ENCODE measurements at places on chromosomes 7 and 10.

- DNase-seq: no peak
Measured at GRCh38 chr7:106225856-106226255, 58.9 kb downstream of the NAMPT start.

DNA sequence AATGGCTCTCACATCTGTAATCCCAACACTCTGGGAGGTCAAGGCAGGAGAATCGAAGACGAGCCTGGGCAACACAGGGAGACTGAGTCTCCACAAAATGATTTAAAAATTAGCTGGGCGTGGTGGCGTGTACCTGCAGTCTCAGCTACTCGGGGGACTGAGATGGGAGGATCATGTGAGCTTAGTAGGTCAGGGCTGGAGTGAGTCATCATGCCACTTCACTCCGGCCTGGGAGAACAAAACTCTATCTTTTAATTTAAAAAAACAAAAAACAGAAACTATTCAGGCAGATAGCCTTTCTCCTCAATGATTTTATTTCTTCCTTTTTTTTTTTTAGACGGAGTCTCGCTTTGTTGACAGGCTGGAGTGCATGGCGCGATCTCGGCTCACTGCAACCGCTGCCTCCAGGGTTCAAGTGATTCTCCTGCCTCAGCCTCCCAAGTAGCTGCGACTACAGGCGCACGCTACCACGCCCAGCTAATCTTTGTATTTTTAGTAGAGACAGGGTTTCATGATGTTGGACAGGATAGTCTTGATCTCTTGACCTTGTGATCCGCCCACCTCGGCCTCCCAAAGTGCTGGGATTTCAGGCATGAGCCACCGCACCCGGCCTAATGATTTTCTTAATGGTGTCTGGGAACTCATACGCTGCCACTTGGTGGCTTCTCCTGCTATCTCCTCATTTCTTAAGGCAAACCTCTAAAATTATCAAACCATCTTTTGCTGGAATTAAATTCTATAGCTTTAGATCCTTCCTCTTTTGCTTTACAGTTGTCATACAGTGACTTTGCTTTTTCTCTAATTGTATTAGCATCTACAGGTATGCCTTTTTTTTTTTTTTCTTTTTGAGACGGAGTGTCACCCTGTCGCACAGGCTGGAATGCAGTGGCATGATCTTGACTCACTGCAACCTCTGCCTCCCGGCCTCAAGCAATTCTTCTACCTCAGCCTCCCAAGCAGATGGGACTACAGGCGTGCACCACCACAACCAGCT is 22.9 kb downstream of the SRPK2 start:
- DNase-seq: no peak

DNA sequence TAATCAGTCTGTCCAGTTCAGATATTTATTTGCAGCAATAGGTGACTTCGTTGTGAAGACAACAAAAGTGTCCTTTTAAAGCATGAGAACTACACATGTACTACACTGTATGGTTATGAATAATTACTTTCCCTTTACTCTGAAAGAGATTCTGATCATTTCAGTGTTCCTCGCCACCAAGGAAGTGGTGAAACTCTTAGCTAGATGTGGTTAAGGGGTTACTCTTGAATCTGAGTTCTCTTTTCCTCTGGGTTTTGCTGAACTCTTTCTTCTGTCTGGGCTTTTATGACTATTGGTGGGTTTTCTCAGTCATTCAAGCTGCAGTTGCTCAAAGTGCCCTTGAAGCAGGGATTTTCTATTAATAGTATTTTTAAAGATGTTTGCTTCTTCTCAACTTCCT is 127.9 kb upstream of the SEM1 start:
- no peak for DNase-seq

- DNase-seq: no peak
Measured at GRCh38 chr10:122417667-122418066, 36.8 kb upstream of the ARMS2 start.

DNA sequence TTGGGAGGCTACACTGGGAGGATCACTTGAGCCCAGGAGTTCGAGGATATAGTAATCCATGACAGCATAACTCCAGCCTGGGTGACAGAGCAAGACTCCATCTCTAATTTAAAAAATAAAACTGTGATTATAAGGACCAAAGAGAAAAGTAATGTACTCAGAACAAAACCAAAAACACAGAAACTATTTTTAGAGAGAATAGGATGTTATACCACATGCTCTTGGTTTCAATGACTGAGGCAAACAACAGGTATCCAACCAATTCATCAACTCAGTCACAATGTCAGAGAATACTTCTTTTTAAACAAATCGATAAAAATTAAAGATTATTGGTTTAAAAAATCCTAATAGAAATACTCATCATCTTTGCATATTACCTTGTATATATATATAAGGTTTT is 186.7 kb downstream of the TPK1 start:
- no peak for DNase-seq

DNA sequence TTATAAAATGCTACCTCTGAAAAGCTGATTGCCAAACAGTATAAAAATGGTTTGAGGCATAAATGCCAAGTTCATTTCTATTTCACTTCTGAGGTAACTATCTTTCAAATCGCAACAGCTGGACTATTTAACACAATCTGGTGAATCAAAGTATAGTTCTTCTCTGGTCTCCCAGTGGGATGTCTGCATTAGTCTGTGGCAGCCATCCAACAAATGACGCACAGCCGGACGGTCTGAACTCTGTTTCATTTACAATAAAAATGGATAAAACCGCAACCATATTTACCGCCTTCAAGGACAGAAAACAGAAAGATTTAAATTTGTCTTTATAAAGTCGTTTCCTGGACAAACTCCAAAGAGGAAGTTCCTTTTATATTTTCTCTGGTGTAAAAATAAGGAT is 41.9 kb downstream of the ENO4 start:
- DNase-seq: no peak

DNA sequence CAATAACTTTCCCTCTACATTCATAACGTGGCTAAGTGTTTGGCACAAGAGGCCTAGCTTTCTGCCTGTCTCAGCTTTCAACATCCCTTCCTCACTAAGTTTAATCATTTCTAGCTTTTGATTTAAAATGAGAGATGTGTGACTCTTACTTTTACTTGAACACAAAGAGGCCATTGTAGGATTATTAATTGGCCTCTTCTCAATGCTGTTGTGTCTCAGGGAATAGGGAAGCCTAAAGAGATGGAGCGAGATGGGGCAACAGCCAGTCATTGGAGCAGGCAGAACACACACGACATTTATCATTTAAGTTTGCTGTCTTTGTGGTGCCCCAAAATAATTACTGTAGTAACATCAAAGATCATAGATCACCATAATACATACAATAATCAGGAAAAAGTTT is 167.1 kb upstream of the TRIM24 start:
- DNase-seq: no peak

Data from DMS153 (cell line).